ENCODE measurements at places on chromosomes 13 and 19. TPM values are rescaled to one million over a fixed set of nuclear protein-coding genes. Genes with fewer than 3 reads are reported as not detected.

The VWA8 gene
- total RNA-seq: 43.3 TPM

The SIAH3 gene
- total RNA-seq: 0.10 TPM

DNA sequence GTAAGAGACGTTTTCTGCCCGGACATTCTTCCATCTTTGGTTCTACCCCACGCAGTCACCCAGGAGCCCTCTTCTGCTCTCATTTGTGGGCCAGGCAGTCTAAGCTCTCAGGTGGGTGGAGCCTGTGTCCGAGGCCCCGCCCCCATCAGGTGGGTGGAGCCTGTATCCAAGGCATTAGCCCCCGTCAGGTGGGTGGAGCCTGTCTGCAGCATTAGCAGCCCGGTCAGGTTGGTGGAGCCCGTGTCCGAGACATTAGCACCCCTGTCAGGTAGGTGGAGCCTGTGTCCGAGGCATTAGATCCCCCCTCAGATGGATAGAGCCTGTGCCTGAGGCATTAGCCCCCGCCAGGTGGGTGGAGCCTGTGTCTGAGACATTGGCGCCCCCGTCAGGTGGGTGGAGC lies 45.5 kb upstream of the C13orf46 start:
- no peak for DNase-seq

GRCh38 chr13:106295971-106296370 lies 239.5 kb downstream of the EFNB2 start:
- no peak for DNase-seq

- DNase-seq: no peak
Observed at GRCh38 chr13:44565881-44566280, 10.2 kb downstream of the TSC22D1 start.

- peak; percentile 45 for DNase-seq
Observed at GRCh38 chr19:4393947-4394590, 6.3 kb downstream of the SH3GL1 start.

DNA sequence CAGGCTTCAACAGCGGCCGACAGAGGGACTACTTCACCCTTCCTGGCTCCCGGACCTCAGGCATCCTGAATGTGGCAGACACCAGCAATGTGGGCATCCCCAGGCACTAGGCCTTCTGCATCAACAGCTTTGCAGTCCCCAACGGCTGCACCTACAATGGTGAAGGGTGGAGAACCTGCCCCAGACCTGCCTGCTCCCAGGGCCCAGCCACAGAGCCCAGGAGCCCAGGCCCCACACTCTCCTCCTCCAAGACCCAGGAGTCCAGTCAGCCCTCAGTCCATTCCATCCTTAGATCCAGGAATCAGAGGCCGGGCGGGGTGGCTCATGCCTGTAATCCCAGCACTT lies 34.5 kb downstream of the HPN start:
- no peak for DNase-seq

- DNase-seq: no peak
Observed at GRCh38 chr13:93480553-93481106, 254.0 kb downstream of the GPC6 start.

DNA sequence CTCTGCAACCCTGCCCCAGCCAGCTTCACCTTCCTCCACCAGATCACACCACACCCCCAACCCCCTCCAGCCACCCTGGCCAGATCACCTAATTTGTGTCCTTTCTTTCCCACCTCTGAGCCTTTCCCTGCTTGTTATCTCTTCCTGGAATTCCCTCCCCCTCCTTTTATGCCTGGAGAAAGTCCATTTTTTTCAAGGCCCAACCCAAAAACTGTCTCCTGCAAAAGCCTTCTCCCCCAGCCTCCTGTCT lies 5.3 kb upstream of the TLE2 start:
- DNase-seq: no peak

GRCh38 chr19:54795758-54796157 lies 7.7 kb upstream of the KIR2DL4 start:
- DNase-seq: no peak

The C19orf67 gene
- not detected for total RNA-seq

The PALM gene
- total RNA-seq: 52.9 TPM

GRCh38 chr19:29834991-29835846 lies 23.4 kb downstream of the CCNE1 start:
- DNase-seq: no peak

GRCh38 chr19:18763674-18764590 lies 27.2 kb downstream of the COMP start:
- no peak for DNase-seq

DNA sequence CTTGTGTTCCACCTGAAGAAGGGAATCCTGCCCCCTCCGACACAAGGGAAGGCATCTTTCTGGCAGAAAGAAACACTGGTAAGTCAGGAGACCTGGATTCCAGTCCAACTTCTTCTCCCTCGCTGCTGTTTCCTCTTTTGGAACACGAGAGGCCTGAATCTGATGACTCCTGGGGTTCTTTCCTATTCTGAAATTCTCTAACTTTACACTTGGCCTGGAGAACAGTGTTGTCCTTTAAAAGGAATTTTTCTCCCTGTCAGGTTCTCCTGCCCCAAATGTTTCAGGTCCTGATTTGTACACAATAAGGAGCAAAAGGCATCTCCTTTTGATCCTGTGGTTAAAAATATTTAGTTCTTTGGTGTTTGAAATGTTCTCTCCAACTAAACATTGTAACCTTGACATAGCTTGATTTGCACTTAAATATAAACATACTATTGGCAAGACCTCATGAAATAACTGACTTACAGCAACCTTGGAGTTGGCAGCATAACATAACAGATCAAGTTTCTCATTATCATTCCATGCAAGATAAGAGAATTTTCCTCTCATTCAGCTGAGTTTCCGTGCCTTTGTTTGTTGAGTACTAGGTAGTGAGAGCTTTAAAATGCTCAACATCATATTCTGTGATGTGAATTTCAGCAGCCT lies 244.8 kb downstream of the COG6 start:
- DNase-seq: no peak

GRCh38 chr19:2333027-2333806 lies 4.7 kb downstream of the SPPL2B start:
- DNase-seq: peak; percentile 86

The SUGP1 gene
- 16.5 TPM for total RNA-seq

The HS6ST3 gene
- 1.8 TPM for total RNA-seq

- no peak for DNase-seq
Observed at GRCh38 chr19:43735957-43736356, 18.8 kb downstream of the SMG9 start.

The CCDC169 gene
- 5.5 TPM for total RNA-seq

- no peak for DNase-seq
Observed at GRCh38 chr13:93343097-93343496, 116.5 kb downstream of the GPC6 start.

The CEACAM21 gene
- 2.6 TPM for total RNA-seq
